ENCODE measurements at places on chromosomes 12 and 14.

DNA sequence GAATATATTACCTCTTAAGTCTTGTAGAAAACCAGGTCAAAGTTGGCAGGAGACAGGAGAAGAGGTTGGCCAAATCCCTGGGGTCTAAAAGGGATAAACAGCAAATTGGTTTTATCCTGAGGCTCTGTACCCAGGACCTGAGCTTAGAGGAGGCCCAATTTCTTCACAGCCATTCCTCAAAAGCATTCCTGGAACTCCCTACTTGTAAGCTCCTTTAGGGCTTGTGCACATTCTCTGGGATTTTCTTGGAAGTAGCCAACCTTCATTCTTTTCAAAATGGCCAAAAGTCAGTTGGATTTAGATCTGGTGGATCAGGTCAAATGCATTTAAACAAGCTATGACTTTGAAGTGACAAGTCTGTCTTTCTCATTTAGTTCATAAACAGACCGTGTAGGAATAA lies 152.1 kb upstream of the PLXNC1 start:
- DNase-seq: no peak

GRCh38 chr12:122889761-122890520 lies 6.0 kb downstream of the VPS37B start:
- DNase-seq: no peak

DNA sequence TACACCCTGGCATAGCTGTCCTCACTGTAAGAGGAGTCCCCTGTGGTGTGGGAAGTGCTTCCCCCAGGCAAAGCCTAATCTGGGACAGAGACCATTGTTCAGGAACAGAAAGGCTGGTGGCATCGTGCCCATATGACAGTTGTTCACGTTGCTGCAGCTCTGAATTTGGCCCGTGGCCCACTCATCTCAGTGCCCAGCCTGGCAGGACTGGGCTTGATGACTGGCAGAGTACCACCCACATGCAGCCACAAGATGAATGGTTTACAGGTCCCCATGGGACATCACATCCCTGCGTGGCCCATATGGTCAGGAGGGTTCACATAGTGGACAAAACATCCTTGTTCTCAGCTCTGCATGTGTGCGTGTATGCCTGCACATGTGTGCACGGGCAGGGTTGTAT lies 17.5 kb downstream of the IQSEC3 start:
- DNase-seq: no peak

- DNase-seq: no peak
Measured at GRCh38 chr12:119700078-119700477, 32.1 kb downstream of the PRKAB1 start.

GRCh38 chr14:103856105-103856504 lies 8.7 kb upstream of the PPP1R13B start:
- no peak for DNase-seq

Data from fibroblast of villous mesenchyme (primary cell).